Esophagus muscularis mucosa (tissue), 4 donors: ENCODE measurements at places on chromosomes 16 and 17. TPM values are rescaled to one million over a fixed set of nuclear protein-coding genes. Genes with fewer than 3 reads are reported as not detected.

- no peak for DNase-seq
These were observed 114.6 kb upstream of the MED13 start for GRCh38 chr17:62179525-62180161.

Gene SPATA33
- 4.7 TPM for total RNA-seq

DNA sequence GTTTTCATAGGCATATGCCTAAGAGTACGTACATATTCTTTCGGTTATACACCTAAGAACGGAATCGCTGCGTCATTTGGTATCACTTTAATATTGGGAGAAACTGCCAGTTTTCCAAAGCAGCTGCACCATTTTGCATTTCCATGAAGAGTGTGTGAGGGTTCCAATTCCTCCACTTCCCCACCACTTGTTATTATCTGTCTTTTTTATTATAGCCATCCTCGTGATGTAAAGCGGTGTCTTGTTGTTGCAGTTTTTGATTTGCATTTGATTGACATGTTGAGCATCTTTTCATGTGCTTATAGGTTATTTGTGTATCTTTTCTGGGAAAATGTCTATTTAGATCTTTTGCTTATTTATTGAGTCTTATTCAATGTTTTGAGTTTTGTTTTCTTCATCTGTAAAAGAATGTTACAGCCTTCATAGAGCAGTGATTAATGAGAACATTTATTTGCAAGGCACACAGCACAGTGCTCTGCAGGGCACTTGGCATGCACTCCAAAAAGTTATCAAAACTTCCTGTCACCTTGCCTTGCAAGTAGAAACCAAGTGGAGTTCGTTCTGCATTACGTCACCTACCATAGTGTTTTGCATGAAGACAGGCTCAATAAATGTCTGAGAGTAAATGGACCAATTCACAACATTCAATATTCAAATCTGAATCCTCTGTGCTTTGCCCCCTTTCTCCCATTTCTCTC is 26.6 kb upstream of the ST6GALNAC1 start:
- DNase-seq: no peak

Gene TNK1
- 6.8 TPM for total RNA-seq

DNA sequence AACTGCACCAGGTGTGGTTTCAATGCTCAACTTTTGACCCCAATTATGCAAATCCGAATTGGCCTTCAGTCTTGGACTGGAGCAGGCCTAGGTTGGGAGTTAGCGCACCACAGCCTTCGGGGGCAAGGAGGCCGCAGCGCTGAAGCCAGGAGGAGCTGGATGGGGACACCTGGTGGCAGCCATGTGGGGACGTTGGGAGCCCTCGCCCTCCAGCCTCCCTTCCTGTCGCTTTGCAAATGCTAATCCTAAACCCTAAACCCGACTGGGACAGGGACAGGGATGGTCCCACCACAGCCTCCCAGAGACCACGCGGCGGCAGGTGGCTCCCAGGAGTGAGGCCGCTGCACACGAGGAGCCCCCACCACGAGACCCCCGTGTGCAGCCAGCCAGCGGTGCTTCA is 58.7 kb downstream of the KLHDC4 start:
- DNase-seq: no peak

Gene TNFSF13
- 25.3 TPM for total RNA-seq

- no peak for DNase-seq
These were observed 212.5 kb downstream of the KATNIP start for GRCh38 chr16:27762441-27762840.

Gene KRTAP9-4
- not detected for total RNA-seq

DNA sequence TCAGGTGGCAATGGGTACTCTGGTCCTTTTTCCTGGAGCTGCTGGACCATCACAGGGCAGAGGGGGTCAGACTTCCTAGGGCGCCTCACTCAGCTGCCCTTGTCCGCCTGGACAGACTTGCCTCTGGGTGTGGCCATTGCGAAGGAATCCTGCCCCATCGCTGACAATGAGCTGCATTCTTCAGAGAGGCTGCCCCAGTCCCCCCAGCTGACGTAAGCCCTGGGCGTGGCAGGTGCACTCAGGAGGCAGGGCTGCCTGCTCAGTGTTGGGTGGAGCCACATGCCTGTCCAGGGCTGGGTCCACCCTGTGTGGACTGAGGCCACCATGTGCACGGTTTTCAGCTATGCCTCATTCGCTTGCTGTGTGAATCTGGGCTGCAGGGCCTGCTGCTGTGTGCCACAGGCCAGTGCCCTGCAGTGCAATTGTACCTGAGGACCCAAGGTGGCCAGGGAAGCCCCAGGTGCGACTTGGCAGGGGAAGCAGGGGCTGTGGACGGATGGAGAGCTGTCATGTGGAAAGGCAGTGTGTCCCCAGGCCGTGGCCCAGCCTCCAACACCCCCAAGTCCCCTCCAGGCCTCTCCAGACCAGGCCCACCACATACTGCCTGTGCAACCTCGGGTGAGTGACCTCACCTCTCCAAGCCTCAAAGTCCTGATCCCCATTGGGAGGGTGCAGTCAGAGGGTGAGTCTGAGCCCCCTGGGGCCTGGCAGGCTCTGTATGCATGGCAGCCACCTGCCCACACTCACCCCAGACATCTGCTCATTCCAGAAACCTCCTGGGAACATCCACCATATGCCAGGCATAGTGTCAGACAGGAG is 14.0 kb upstream of the MPRIP start:
- DNase-seq: no peak

Gene KLHL10
- 3.0 TPM for total RNA-seq

- DNase-seq: no peak
These were observed 45.0 kb downstream of the SCNN1G start for GRCh38 chr16:23227529-23227928.

Gene AANAT
- total RNA-seq: not detected

GRCh38 chr17:72529386-72529785 is 408.6 kb downstream of the SOX9 start:
- DNase-seq: no peak

Gene ATP1B2
- total RNA-seq: 1.6 TPM

DNA sequence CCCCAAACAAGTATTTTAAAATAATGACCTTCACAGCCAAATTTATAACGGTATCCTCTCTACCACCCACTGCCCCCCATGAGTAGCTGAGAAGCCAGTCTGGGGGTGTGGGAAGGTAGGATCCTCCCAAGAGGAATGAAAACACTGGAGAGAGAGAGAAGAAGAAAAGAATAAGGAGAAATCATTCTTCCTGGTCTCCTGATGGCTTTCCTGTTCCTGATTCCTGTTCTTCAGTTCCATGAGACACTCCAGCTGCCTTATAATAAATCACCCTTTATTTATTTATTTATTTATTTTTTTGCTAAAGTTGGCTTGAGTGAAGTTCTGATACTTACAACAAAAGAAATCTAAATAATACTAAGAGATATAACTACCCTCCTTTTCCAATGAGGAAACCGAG is 56.4 kb upstream of the FAM20A start:
- no peak for DNase-seq

GRCh38 chr17:924711-925475 is 54.7 kb downstream of the NXN start:
- DNase-seq: no peak

DNA sequence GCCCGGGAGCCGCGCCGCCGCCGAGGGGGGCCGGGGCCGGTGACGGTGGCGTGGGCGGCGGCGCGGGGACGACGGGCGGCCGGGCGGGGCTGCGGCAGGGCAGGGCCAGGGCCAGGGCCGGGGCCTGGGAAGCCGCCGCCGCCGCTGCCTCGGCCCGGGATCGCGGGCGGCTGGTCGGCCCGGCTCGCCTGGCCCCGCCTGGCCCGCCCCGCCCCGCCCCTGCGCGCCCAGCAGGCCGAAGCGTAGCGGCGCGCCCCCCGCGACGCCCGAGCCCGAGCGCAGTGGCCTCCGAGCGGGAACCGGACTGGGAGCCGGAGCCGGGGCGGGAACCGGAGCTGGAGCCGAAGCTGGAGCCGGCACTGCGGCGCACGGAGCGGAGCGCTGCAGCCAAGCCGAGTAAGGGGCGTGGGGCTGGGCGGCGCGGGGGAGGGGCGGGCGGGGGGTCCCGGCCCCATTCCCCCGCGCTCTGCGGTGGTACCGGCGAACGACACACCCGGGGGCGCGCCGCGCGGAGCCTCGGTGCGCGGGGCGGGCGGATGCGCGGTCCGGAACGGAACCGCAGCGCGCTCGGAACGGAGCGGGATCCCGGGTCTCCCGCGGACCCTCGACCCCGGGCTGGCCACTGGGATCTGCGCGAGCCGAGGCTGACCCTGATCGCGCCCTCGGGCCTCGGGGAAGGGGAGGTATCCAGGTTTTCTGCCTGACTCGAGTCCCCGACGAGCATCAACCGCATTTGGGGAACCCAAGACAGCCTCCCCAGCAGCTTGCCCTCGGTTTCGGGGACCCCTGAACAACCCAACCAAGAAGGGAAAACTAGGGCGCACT is at the start of gene BEAN1:
Gene BEAN1 (plus strand): TSS at position 260 of the 825 bp plus-strand sequence. CDS start 10,382 bp downstream, outside the sequence.
- no peak for DNase-seq

DNA sequence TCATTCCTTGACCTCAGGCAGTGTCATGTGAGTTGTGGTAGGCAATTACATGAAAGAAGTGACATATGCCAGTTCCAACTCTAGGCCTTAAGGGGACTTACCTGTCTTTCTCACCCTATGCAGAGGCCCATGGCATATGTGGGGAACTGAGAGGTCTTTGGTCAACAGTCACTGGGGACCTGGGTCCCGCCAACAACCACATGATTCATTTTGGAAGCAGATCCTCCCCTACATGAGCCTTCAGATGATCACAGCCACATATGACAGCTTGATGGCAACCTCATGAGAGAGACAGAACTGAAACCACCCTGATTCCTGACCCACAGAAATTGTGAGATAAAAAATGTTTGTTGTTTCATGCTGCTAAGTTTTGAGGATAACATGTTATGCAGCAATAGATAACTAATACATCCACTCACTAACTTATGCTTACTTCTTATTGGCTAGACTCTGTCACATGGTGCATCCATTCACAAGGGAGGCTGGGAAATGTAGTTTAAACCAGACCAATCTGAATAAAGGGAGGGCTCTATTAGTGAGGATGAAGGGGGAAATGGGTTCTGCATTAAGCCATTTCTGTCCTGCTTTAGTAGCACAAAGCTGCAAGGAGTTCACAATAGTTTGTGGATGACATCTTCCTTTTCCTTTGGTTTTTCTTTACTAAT is 298.2 kb downstream of the HAPSTR1 start:
- DNase-seq: no peak

- DNase-seq: no peak
These were observed 272.4 kb upstream of the XYLT1 start for GRCh38 chr16:17743158-17743557.

DNA sequence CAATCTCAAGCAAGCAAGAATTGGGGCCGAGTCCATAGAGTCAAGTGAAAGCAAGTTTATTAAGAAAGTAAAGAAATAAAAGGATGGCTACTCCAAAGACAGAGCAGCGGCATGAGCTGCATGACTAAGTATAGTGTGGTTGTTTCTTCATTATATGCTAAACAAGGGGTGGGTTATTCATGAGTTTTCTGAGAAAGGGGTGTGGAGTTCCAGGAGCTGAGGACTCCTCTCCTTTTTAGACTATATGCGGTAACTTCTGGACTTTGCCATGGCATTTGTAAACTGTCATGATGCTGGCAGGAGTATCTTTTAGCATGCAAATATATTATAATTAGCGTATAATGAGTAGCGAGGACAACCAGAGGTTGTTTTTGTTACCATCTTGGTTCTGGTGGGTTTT is 819.9 kb downstream of the KCNJ2 start:
- no peak for DNase-seq

DNA sequence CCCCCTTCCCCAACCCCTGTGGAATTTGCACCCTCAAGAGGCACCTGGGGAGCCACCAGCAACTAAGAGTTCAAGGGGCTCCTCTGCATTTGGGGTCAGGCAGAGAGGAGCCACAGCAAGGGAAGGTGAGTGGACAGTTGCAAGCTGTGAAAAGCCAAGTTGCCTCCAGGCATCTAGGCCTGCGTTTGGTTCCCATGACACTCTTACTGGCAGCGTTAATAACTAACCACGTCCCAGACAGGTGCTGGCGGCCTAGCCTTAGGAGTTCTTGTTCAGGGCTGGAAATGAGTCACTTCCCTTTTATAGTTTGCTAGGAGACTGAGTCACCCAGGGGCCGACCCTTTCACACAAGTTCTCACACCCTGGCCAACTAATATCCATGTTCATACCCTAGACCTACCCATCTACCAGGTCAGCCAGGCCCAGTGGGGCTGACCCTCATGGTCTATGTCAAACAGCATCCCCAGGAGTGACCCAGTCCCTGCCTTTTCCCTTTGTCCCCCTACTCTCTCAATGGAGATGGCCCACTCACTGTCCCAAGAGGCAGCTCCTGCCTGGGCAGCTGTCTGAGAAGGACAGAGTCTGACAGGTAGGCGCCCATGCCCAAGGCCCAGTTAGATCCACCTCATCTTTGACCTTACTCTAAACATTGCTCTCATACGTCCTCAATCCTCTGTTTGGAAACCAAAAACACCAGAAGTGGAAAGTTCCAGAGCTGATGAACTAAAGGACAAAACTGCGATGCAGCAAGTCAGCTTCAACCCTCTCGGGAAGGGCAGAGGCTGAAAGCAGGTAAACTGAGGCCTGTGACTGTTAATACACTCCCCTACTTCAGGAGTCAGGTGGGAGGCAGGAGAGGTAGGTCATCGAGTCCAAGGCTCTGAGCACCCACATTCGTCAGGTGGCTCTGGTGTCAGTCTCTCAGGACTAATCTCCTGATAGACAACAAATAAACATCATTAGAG is 300.6 kb downstream of the SOX9 start:
- no peak for DNase-seq

DNA sequence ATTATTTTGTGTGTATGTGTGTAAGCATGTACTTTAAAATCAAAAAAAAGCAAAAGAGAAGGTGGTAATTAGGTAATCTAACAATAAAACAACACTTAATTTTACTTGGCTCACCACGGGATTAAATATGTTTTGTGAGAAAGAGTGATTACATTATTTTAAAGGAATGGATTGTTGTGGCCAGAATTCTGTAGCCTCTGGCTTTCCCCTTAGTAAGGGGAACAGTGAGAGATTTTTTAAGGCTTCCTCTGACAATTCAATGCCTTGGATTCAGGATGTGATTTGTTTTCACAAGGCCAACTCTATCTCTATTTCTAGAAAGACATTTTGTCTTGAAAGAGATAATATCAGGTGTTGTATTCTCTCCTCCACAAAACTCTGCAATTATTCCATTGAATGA is 560.3 kb upstream of the CDH8 start:
- no peak for DNase-seq

Gene CD7
- not detected for total RNA-seq

GRCh38 chr16:63287401-63287800 is 1251.2 kb upstream of the CDH8 start:
- no peak for DNase-seq

Gene KRT20
- not detected for total RNA-seq

GRCh38 chr17:29048440-29049368 is 5.8 kb downstream of the PIPOX start:
- no peak for DNase-seq

DNA sequence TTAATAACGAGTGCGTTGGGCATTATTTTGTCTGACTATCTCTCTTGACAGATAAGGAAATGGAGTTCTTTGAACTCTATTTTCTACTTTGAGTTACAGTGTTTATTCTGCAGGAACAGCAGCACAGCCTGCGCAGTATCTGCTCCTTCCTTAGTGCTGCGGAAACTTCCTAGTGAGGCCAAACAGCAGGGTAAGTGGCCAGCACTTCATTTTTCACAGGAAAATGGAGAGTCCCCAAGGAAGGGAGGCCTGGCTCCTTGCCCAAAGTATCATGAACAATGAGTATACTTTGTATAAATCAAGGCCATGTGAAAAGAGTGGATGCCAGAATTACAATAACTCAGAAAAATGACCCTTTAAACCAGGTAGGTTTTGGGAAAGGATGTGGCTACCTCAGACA is 140.6 kb downstream of the VPS53 start:
- no peak for DNase-seq

- no peak for DNase-seq
These were observed 273.4 kb downstream of the CPPED1 start for GRCh38 chr16:12530302-12530701.

GRCh38 chr16:67942510-67943255 is 1.2 kb downstream of the LCAT start:
- DNase-seq: no peak
